ENCODE measurements at places on chromosomes 7 and 10. TPM values are rescaled to one million over a fixed set of nuclear protein-coding genes. Genes with fewer than 3 reads are reported as not detected.

Gene GJC3
- total RNA-seq = 0.11 TPM

Gene IFIT2
- total RNA-seq = 0.53 TPM

DNA sequence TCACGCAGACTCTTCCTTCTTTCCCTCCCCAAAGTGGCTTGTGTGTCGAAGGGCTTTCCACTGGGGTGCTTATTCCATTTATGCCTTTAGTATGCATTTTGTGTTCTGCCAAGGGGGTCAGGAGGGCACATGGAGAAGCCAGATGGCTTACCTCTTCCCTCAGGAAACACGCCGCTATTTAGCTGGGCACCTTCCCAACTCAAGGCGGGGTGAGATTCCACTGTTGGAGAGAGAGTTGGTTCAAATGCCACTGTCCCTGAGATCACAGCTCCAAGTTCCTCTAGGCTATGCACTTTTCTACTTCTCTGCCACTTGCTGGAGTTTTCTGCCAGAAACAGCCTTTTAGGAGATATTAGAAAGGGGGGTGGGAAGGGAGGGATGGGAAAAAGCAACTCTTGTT, 1091.8 kb downstream of the LRMDA start:
- no peak for DNase-seq

Gene PPP1R9A
- 4.3 TPM for total RNA-seq

DNA sequence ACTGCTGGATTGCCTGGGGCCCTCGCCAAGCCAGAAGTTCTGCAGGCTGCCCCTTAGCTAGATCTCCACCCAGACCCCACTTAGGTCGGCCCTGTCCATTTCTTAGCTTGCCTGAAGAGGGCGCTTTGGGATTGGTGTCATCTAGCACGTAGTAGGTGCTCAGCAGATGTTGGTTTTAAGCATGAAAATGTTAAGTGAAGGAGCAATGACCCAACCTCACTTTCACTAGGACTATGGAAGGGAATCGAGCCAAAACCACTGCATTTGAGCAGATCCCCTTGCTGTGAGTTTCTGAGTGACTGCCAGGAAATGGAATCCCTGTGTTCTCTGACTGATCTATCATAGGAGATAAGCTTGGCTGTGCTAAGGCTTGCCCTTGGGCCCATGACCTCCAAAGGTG, 131.7 kb upstream of the EEPD1 start:
- no peak for DNase-seq

GRCh38 chr7:29626730-29627129, 63.1 kb downstream of the PRR15 start:
- DNase-seq = no peak

- DNase-seq = no peak
Observed at GRCh38 chr7:137968890-137969289, 33.0 kb downstream of the CREB3L2 start.

Gene ADAM8
- 1.6 TPM for total RNA-seq

DNA sequence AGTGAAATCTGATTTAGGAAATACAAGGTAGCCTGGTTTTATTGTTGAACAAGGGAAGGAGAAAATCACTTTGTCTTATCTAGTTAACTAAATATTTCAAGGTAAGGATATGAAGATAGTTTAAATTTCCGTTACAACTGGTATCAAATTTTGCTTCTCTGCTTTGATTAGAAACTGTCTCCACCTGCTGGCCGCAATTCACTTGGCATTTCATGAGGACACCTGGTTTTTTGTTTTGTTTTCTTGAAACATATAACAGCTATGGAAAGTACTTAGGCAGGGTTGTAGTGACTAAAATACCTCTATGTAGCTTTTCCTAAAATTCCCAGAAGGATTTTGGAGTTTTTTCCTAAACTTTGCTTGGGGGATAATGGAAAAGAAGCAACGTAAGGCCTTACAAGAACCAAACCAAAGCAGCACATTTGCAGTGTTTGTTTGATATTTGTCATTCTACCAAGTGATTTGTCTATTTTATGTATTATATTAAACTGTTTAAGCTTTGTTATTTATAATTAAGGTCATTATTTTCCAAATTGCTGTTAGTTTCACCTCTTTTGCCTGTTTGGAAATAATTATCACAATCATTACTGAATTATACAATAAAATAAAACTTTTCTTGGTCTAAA, 73.6 kb downstream of the AHCYL2 start:
- DNase-seq = peak; percentile 32

GRCh38 chr7:91503934-91504555, 239.8 kb downstream of the FZD1 start:
- no peak for DNase-seq

GRCh38 chr7:2029211-2029905, 203.4 kb downstream of the MAD1L1 start:
- DNase-seq = no peak

Gene EIF4EBP2
- total RNA-seq = 24.2 TPM

Gene CTTNBP2
- 3.2 TPM for total RNA-seq

DNA sequence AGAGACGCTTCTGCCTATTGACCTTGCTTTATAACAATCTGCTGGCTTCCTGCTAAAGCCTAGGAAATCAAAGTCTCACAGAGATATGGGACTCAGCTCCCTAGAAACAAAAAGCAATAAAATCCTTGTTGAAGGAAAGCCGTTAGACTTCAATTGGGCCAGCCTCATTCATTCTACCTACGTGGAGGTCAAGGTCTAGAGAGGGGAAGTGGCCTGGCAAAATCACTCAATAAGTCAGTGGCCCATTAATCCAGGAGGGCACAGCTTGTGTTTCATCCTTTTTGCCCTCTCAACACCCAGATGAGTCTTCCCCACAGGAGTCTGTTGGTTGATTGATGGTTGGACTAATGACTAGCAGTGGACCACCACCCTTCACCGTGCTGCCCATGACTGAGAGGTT, 40.5 kb upstream of the ACSL5 start:
- DNase-seq = no peak

GRCh38 chr7:117555260-117555659, 75.4 kb downstream of the CFTR start:
- DNase-seq = no peak

GRCh38 chr10:8064436-8064835, 9.9 kb downstream of the GATA3 start:
- no peak for DNase-seq

- DNase-seq = no peak
Observed at GRCh38 chr7:103962070-103962469, 27.4 kb downstream of the RELN start.

- peak; percentile 91 for DNase-seq
Observed at GRCh38 chr7:134562136-134562535, 13.2 kb downstream of the AKR1B15 start.
